ENCODE measurements at places on chromosomes 2 and 18. TPM values are rescaled to one million over a fixed set of nuclear protein-coding genes. Genes with fewer than 3 reads are reported as not detected.

GRCh38 chr18:8705238-8705960 is at the start of gene MTCL1:
TSS of gene MTCL1 (plus strand) at chr18:8705556. CDS start at chr18:8705661, 105 bp downstream.
- DNase-seq, result peak; percentile 34

Gene MC5R
- not detected for total RNA-seq

DNA sequence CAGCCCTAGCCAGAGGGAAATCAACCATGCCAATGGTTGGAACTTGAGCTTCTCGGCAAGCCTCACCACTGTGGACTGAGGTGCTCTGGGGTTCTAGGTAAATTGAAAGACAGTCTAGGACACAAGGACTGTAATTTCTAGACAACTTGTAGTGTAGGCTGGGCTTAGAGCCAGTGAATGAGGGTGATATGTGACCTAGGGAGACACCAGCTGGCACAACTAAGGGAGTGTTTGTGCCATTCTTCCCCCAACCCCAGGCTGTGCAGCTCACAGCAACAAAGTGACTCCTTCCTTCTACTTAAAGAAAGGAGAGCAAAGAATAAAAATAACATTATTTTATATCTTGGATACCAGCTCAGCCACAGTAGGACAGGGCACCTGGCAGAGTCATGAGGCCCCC is 1690.7 kb upstream of the TMEFF2 start:
- DNase-seq, result no peak

DNA sequence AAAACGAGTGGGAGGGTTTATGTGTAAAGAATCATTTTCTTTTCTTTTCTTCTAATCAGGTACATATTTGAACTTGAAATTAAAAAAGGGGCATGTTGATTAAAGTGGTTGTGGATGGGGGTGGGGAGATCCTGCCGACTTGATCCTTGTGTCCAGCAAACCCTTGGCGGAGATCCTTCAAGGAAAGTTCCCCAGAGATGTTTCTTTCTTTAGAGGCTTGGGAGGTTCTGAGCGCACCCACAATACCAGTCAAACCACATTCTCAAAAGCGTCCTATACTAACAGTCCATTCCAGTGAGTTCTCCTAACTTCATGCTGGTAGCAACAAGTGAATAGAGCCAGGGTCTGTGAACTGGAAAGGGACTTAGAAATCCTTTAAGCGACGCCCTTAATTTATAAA is 49.2 kb downstream of the MYCN start:
- peak; percentile 44 for DNase-seq

- DNase-seq, result no peak
Observed at GRCh38 chr2:205003288-205003687, 458.0 kb downstream of the PARD3B start.

Gene CHN1
- 50.9 TPM for total RNA-seq

GRCh38 chr2:38176619-38177021 is 100.7 kb upstream of the CYP1B1 start:
- no peak for DNase-seq

Gene ANKRD44
- 24.6 TPM for total RNA-seq

Gene MYCN
- total RNA-seq, result 2.3 TPM
